ENCODE measurements at places on chromosomes 1 and 21.

DNA sequence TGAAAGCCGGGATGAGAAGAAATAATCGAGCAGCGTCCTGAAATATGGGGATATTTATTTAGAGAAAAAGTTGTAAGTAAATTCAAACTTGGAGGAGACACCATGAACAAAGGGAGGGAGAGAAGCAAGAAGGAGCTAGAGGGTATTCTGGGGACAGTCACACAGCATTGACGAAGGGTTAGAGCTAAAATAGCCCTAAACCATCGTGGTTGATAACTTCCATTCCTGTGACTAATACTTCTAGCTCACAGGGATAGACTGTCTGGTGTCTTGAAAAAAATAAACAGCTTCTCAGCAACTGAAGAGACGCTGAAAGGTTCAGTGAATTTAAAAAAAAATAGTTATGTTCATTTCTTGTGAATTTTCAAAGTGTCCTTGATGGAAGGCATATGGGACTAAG, 86.7 kb downstream of the LRRC53 start:
- DNase-seq = no peak

GRCh38 chr1:95383111-95383510, 149.1 kb downstream of the RWDD3 start:
- no peak for DNase-seq

GRCh38 chr1:13737398-13737797, 37.4 kb downstream of the PRDM2 start:
- DNase-seq = no peak

GRCh38 chr1:47934243-47934805, 62.9 kb downstream of the TRABD2B start:
- no peak for DNase-seq

GRCh38 chr21:45529785-45530422, 12.3 kb downstream of the SLC19A1 start:
- DNase-seq = no peak

- DNase-seq = no peak
Measured at GRCh38 chr1:9730096-9730901, 78.8 kb downstream of the PIK3CD start.

DNA sequence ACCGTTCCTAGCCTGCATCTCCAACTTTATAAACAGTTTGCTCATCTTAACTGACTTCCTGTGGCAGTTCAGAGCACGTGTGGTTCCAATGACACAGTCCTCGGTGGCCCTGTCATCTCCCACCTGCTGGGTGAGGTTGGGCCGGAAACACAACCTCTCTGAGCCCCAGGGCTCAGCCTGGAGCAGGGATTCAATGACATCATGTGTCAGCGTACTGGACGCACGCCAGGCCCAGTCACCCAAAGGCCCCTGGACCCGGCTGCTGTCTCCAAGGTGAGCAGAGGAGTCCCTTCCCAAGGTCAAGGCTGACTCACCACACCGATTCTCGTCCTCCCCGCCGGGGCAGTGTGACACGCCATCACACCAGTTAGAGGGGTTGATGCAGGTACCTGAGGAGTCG, 19.9 kb downstream of the TMPRSS2 start:
- DNase-seq = no peak

DNA sequence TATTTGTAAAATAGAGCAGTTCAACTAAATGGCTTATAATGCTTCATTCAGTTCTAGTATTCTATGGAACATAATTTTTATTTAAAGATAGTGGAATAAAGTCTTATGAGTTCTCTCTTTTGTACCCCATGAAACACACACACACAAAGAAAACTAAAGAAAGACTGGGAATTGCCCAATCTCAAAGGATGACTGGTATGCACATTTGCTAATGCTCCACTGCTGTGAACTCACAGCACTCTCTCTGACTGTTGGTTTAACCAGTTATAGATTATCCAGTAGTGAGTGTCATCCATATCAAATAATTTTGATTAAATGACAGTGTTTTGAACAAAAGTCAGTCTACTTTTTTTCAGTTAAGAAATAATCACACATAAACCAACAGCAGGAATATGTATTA, 1082.4 kb upstream of the B3GALT2 start:
- DNase-seq = no peak

GRCh38 chr21:42317826-42318746, 2.9 kb upstream of the TFF3 start:
- DNase-seq = no peak

- DNase-seq = no peak
Measured at GRCh38 chr1:107710005-107710404, 255.0 kb downstream of the VAV3 start.

DNA sequence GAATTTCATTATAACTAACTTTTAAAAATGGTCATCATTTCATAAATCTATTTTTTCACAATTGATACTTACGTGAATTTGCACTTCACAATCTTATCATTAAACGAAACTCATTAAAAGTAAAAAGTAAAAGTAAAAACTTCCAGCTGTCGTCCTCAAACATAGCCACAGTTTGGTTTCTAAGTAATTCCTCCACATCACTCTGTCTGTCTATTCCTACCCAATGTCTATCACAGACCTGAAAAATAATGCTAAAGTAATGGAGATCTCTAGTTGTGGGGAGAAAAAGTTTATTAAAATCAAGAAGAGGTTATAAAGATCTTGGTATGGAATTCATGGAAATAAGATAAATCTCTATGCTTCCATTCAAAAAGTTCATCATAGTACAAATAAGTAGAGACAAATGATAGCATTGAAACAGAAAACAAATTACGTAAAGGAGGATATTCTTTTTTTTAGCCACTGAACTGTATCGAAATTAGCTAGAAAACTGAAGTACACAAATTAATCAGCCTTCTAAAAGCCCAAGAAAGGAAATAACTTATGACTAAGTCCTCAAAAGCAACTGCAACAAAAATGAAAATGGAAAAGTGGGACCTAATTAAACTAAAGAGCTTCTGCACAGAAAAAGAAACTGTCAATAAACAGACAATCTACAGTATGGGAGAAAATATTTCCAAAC, 148.6 kb downstream of the TIAM1 start:
- no peak for DNase-seq

- DNase-seq = no peak
Measured at GRCh38 chr1:165259706-165260428, 96.6 kb downstream of the LMX1A start.

Data from activated CD4-positive, CD25-positive, alpha-beta regulatory T cell (primary cell).